Liver (tissue), 10 donors: ENCODE measurements at places on chromosomes 12 and 14. TPM values are rescaled to one million over a fixed set of nuclear protein-coding genes. Genes with fewer than 3 reads are reported as not detected.

Gene TMEM63C
- 0.25 TPM for total RNA-seq

Gene HOXC12
- total RNA-seq: not detected

Gene LRP1
- total RNA-seq: 375 TPM

Gene KRT72
- not detected for total RNA-seq

Gene NTF3
- total RNA-seq: 0.89 TPM

Gene NKX2-1
- total RNA-seq: not detected

Gene CDKL1
- total RNA-seq: 6.8 TPM

Gene ADAM21
- total RNA-seq: not detected

Gene BLTP3B
- 25.4 TPM for total RNA-seq

Gene MYBPC1
- total RNA-seq: not detected

Gene BCAT1
- 1.3 TPM for total RNA-seq

Gene PRB2
- total RNA-seq: not detected

Gene ERP27
- 0.59 TPM for total RNA-seq

Gene KLRD1
- 1.1 TPM for total RNA-seq

Gene MIPOL1
- 6.6 TPM for total RNA-seq

Gene MSRB3
- total RNA-seq: 3.5 TPM

Gene EML1
- 14.6 TPM for total RNA-seq

Gene RFX4
- not detected for total RNA-seq
